Occipital lobe (tissue), 3 donors: ENCODE measurements at places on chromosomes 11 and 22.
A peak's percentile ranks its signal among the peaks of the same experiment; 100 is the strongest.

DNA sequence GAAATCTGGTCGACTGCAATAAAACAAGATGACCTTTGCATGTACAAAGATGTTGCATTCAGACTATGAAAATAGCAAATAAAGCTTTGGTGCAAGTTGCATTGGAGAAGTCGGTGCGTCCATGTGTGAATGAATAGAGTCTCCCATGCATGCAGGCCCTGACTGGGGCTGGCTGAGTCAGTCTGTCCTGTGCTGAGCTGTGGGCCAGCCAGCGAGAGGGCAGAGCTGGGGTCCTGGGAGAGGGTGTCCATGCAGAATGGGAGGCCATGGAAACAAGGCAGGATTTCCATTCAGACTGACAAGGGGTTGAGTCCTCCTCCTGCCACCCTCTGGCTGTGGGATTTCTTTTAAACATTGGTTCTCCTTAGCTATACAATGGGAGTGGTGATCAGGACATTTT is 2.3 kb upstream of the CRYBB3 start:
- no peak for DNase-seq

- no peak for DNase-seq
These were observed 27.8 kb upstream of the CCDC134 start for GRCh38 chr22:41772645-41773044.

DNA sequence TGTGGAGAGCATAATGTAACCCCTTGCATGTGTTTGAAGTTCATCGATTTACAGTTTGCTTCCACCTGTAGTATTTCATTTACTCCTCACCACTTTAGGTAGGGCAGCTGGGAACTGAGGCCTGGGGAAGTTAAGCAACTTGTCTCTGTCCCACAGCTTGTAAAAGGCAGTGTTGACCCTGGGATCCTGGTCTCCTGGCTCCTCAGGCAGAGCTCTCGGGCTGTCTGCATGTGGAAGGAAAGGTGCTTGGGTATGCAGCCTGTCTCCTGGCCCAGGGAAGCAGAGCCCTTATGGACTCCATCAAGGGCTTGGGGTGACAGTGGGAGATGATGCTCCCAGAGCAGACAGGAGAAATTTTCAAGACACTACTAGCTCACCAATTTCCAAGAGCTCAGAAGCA is 49.9 kb downstream of the TRIM29 start:
- DNase-seq, result no peak

GRCh38 chr11:114050258-114050927 is 9.1 kb upstream of the ZBTB16 start:
- no peak for DNase-seq

DNA sequence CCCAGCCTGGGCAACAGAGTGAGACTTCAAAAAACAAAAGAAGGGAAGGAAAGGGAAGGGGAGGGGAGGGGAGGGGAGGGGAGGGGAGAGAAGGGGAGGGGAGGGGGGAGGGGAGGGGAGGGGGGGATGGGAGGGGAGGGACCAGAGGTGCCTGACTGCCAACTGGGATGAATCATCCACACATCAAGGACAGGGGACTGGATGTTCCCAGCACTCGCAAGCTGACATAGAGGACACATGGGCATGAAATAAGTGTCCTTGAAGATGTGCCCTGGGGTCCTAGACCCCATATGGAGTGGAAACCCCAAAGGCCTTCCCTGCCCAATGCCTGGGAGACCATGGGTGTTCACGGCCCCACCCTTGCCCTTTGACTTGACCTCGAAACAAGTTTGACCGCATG is 19.8 kb downstream of the TST start:
- no peak for DNase-seq

GRCh38 chr11:65906602-65907001 is 6.4 kb upstream of the FOSL1 start:
- no peak for DNase-seq

DNA sequence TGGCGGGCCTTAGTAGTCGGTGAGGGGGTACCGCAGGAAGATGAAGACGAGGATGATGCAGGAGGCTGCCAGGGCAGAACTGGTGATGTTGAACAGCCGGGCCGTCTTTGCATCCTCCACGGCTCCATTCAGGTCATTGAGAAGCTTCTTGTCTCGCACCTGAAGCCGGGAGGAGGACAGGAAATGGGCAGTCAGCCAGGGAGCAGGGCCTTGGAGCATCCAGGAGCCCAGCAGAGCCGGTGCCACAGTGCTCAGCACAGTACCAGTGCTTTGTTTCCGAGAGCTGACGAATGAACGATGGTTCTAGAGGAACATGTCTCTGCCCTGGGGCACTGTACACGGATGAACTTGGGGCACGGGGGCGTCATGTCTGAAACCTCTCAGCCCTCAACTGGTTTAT is 15.1 kb downstream of the IFITM10 start:
- DNase-seq, result no peak

DNA sequence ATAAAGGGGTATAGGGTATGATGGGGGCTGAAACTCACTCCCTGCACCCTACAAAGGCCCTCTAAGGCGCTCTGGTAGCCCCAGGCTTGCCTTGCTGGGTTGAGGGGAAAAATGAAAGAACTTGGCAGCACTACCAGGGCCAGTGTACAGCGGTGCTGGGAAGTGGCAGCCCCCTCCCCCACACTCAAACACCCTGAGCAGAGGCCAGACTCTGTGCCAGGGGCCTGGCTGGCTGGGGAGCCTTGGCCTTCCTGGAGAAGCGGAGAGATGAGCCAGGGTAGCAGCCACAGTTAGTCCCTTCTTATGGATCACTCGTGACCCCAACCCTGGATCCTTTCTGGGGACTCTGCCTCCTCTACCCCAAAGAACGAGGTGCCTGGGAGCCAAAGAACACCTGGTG is 2.7 kb downstream of the TMEM134 start:
- DNase-seq, result no peak

DNA sequence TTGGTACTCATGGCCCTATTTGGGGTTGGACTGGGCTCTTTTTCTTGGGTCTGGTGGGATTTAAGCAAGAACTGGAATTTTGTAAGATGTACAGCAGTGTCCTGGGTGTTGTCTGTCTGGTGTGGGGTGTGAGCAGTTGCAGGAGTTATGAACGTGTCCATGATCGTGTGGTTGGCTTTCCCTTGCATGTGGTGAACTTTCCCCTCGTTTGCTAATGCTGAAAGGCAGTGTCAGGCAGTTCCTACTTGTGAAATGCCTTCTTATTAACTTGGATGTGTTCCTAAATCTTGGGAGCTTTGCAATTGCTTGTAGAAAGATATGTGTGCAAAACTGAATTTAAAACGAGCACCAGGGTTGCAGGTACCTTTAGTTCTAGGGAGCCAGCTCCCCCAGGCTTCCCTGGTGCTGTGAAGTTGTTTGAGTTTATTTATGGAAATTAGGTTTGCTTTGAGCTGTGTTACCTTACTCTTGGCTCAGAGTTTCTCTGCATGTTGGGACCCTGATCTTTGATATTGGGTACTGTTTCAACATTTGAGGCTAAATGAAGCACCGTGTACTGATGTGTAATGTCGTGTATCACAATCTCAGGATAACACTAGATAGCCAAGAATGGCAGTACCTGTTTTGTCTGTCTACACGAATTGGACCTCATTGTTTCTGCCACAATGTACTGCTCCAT is 35.8 kb upstream of the HSD17B12 start:
- no peak for DNase-seq

GRCh38 chr11:115129473-115130289 is 374.5 kb downstream of the CADM1 start:
- no peak for DNase-seq

- DNase-seq, result no peak
These were observed 993.3 kb downstream of the BRD1 start for GRCh38 chr22:48834404-48834803.

DNA sequence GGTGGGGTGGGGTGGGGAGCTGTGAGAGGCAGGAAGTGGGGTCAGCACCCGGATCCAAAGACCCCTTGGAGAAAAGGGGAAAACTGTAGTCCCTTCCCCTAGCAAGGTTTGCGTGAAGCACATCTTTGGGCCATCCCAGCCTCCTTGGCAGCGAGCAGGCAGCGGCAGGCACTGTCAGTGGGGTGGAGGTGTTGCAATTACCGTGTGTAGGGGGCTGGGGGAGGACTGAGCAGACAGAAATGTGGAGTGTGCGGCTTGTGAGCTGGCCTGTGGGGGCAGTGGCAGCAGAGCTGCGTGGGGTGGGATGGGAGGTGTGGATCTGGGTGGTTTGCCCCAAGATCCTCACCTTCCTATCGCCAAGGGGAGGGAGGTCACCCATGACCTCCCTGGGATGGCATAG is 16.4 kb downstream of the DAGLA start:
- DNase-seq, result no peak

DNA sequence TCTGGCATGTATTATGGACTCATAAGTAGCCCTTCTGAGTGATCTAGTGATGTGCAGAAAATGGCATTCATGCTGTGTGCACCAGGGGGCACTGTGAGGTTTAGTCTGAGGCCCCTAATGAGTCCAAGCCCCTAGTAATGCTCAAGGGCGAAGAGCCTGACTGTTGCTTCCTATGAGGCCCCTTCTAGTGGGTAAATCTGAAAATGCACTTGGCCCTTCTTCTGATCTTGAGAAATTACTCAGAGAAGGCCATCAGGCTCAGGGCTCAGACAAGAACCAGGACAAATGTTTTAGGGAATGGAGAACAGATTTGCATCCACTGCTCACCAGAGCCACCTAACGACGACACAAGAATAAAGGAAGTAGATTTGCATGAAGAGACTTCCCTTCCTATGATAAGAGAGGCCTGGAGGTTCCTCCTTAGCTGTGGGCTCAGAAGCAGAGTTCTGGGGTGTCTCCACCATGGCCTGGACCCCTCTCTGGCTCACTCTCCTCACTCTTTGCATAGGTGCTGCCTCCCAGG is 75.8 kb downstream of the GGTLC2 start:
- no peak for DNase-seq

DNA sequence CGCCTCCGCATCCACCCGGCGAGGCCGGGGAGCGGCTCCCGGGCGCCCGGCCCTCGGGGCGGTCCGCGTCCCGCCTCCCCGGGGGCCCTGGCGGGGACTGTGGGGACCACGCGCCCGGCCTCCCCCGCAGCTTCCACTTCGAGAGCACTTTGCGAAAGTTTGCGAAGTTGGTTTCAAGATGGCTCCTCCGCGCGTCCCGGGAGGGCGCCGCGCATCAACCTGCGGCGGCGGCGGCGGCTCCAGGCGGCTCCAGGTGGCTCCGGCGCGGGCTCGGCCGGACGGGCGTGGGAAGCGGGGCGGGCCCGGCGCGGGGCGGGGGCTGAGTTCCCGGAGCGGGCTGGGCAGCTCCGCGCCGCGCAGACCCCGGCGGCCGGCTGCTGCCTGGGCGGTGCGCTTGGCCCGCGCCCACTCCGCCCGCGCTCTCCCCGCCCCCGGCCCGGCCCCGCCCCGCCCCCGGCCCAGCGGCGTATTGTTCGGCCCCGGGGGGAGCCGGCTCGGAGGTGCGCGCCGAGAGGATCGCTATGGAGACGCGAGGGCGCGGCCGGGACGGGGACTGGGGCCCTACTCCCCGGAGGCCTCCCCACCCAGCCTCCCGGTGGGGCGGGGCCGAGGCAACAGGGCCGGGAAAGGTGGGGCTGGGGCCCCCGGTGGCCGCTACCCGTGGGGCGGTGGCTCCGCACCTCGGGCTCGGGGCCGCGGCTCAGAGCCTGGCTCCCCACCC is at the start of gene CELSR1:
CELSR1 (minus strand) TSS at position 396 of the 721 bp plus-strand sequence. CDS start 450 bp downstream, outside the sequence.
- no peak for DNase-seq

DNA sequence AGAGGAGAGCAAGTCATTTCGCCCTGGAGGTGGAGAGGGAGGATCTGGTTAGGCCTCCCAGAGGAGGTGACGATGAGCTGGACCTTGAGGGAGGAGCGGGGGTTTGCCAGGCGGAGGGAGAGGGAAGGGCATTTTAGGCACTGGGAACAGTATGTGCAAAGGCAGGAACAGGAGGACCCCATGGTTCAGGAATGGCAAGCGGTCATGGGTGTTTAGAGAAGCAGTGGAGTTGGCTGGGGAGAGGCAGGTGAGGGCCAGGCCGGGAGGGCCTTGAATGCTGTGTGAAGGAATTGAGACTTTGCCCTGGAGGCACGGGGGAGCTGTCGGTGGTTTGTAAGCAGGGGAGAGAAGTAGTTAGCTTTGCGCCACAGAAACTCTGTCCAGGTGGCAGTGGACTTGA is 10.3 kb downstream of the PRDM11 start:
- DNase-seq, result no peak

DNA sequence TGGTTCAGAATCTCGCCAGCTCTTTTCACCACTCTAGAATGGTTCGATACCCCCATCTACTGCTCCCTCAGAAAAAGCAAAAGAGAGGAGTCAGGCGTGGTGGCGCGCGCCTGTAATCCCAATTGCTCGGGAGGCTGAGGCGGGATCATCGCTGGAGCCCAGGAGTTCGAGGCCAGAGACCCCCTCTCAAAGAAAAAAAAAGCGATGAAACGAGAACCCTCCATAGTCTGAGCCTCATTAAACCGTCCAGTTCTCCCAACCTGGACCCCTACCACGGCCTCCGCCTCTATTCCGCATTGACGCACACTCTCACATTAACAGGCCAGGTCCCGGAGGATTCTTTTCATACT is 439 bp downstream of the SPA17 start:
- DNase-seq, result no peak

GRCh38 chr22:25488244-25489020 is 76.0 kb upstream of the GRK3 start:
- no peak for DNase-seq

GRCh38 chr22:26471522-26471921 is 12.1 kb downstream of the HPS4 start:
- no peak for DNase-seq

- peak; percentile 22 for DNase-seq
These were observed 1.5 kb downstream of the DDB2 start for GRCh38 chr11:47216121-47216798.

DNA sequence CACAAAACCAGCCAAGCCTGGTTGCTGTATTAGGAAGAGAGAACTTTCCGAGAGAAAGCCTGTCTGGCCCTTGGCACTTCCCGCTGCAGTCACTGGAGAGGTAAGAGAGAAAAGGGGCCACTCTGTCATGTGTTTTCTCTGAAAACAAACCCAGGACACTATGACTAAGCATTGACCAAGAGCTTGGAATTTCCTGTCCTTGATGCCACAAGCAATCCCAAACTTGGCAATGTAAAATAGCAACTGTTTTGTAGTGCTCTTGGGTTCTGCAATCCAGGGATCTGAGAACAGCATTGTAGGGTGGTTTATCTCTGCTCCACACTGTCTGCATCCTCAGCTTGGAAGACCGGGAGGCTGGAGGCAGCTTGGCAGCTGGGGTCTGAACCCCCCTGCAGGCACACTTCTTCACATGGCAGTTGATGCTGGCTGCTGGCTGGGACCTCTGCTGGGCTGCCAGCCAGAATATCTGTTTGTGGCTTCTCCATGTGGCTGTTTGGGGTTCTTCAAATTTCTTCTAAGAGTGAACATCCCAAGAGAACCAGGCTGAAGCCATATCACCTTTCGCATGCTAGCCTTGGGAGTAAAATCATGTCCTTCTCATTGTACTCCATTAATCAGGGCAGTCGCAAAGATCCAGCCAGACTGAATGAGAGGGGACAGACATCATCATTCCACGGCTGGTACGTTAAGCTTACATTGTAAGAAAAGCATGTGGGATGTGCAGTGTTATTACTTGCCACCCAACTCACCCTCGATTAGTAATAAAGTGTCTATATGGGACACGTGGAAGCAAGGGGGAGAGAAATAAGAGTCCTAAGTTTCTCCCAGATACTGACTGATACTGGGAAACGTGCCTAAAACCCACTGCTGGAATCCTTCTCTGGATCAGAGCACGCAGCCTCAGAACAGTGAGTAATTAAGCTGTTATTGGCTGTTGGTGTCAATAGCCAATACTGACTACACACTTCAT is 537.4 kb upstream of the B3GAT1 start:
- DNase-seq, result no peak
